ENCODE measurements at places on chromosomes 12 and 14. TPM values are rescaled to one million over a fixed set of nuclear protein-coding genes. Genes with fewer than 3 reads are reported as not detected.
A peak's percentile ranks its signal among the peaks of the same experiment; 100 is the strongest.

GRCh38 chr14:95483309-95484165, 32.9 kb downstream of the SYNE3 start:
- no peaks in the 10 kb centered on the region for H3K36me3 ChIP-seq
- DNase-seq = peak; percentile 16
- no peak overlapping the region for H3K27ac ChIP-seq
- no peaks in the 10 kb centered on the region for H3K4me1 ChIP-seq
- no peak overlapping the region for H3K4me3 ChIP-seq

DNA sequence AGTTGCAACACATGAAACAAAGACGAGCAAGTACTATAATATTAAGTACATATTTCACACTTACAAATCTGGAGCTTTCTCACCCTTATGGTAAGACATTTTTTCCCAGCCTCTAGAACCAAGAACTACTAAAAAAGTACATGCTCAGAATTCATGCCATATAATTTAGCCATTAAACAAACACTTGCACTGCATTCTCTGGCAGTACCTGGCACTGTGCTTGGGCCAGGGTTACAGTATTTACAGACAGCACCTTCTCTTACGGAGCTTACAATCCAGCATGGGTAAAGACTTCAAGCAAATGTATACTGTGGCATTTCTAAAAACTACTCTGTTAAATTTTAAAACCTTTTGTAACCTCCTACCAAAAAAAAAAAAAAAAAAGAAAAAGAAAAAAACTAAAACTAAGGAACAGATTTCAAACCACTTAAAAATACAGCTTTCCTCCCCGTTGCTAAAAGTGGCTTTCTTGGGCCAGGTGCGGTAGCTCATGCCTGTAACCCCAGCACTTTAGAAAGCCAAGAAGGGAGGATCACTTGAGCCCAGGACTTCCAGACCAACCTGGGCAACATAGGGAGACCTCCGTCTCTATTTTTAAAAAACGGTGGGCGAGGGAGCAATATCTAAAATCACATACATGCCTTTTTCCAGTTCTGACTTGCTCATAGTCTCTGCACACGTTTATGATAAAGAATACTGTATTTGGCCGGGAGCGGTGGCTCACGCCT, 956 bp downstream of the GNPTAB start:
- H3K27me3 ChIP-seq = no peaks in the 10 kb centered on the region
- peaks cover 5% of the 10 kb centered on the region for H3K36me3 ChIP-seq
- H3K4me3 ChIP-seq = peak overlapping the region; percentile 89
- no peak for DNase-seq

GRCh38 chr14:51533872-51534553, 117.7 kb upstream of the FRMD6 start:
- H3K4me1 ChIP-seq = no peaks in the 10 kb centered on the region
- no peak overlapping the region for H3K27ac ChIP-seq
- no peak overlapping the region for H3K4me3 ChIP-seq
- no peak for DNase-seq
- H3K36me3 ChIP-seq = no peaks in the 10 kb centered on the region

- no peaks in the 10 kb centered on the region for H3K36me3 ChIP-seq
- H3K27ac ChIP-seq = no peak overlapping the region
- H3K4me1 ChIP-seq = no peaks in the 10 kb centered on the region
- DNase-seq = no peak
- H3K4me3 ChIP-seq = no peak overlapping the region
Observed at GRCh38 chr12:107514887-107515445, 170.6 kb upstream of the PWP1 start.

DNA sequence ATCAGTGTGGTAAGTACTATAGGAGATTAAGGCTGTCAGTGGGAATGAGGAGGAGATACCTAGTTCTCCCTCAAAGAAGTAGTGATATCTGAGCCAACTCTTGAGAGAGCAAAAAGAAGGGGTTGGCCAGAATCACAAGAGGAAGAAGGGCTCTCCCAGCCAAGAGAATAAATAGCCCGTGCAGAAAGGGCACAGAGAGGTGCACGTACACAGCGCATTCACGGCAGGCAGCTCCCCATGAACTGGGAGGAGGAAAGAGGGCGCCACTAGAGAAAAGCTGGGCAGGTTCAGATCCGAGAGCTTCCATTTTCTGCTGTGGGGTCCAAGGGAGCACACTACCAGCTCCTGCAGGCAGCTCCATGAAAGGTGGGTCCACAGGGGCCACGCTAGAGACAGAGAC, 59.9 kb downstream of the PPP2R5E start:
- H3K27me3 ChIP-seq = no peaks in the 10 kb centered on the region
- no peak overlapping the region for H3K27ac ChIP-seq
- H3K36me3 ChIP-seq = no peaks in the 10 kb centered on the region

The SLC6A13 gene
- 0.33 TPM for total RNA-seq

The KLC1 gene
- 73.7 TPM for total RNA-seq

- no peaks in the 10 kb centered on the region for H3K27me3 ChIP-seq
- no peaks in the 10 kb centered on the region for H3K4me1 ChIP-seq
- no peaks in the 10 kb centered on the region for H3K36me3 ChIP-seq
- no peak overlapping the region for H3K4me3 ChIP-seq
- no peak overlapping the region for H3K27ac ChIP-seq
Observed at GRCh38 chr14:70971560-70971959, 64.3 kb downstream of the PCNX1 start.

GRCh38 chr12:58608711-58609110, 311.6 kb downstream of the LRIG3 start:
- H3K36me3 ChIP-seq = no peaks in the 10 kb centered on the region
- H3K4me3 ChIP-seq = no peak overlapping the region

The RTL1 gene
- not detected for total RNA-seq

DNA sequence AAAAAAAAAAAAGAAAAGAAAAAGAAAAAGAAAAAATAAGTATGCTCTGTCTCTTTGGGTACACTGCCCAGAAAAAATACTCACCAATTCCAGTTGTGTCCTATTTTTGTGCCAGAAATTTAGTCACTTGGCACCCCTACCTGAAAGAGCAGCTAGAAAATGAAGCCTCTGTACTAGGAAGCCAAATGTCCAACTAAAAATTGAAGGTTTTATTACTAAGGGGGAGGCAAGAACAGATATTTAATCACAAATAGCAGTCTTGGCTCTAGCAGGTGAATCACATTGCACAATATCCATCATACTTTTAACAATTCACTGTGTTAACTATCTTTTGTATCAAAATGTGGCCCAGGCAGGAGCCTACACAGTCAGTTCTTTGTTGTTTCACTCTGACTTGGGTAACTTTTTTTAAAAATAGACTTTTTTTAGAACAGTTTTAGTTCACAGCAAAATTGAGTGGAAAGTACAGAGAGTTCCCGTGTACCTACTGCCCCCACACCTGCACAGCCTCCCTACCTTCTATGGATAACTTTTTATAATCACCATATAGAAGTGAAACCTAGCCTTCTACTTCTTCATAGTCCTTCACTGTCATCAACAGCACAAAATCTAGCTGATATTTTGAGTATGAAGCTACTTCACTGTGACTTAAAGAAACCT, 87.1 kb upstream of the ATF7IP start:
- no peaks in the 10 kb centered on the region for H3K4me1 ChIP-seq
- no peaks in the 10 kb centered on the region for H3K36me3 ChIP-seq
- no peak overlapping the region for H3K4me3 ChIP-seq
- no peaks in the 10 kb centered on the region for H3K27me3 ChIP-seq
- no peak overlapping the region for H3K27ac ChIP-seq
- DNase-seq = no peak

- H3K4me3 ChIP-seq = no peak overlapping the region
- H3K36me3 ChIP-seq = no peaks in the 10 kb centered on the region
- no peaks in the 10 kb centered on the region for H3K4me1 ChIP-seq
- no peaks in the 10 kb centered on the region for H3K27me3 ChIP-seq
- no peak for DNase-seq
Observed at GRCh38 chr12:58916921-58917511, 3.3 kb downstream of the LRIG3 start.

The PLEKHG3 gene
- total RNA-seq = 0.16 TPM

- peak overlapping the region; percentile 23 for H3K4me3 ChIP-seq
- H3K4me1 ChIP-seq = peaks cover 31% of the 10 kb centered on the region
- no peaks in the 10 kb centered on the region for H3K36me3 ChIP-seq
- no peak for DNase-seq
- no peaks in the 10 kb centered on the region for H3K27me3 ChIP-seq
Observed at GRCh38 chr12:102479099-102479885, 1.1 kb downstream of the IGF1 start.

Data from K562 (cell line).